ENCODE measurements at places on chromosomes 12 and 14.

DNA sequence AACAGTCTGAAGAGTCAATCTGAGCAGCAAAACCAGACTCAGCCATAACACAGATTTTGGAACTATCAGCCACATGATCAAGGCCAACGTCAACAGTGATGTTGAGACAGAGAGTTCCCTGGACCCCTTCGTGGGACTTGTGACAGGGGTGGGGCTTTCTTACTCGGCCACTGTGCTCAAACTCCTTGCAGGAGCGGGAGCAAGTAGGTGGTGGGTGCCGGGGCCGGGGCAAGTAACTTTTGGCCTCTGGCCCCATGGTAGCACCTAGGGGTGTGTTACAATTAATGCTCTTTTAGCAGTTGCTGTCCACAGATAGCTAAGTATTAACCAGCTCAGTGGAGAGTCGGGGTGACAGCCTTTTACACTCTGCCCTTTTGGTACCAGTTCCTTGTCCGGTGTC lies 384.4 kb downstream of the NUAK1 start:
- DNase-seq, result no peak

DNA sequence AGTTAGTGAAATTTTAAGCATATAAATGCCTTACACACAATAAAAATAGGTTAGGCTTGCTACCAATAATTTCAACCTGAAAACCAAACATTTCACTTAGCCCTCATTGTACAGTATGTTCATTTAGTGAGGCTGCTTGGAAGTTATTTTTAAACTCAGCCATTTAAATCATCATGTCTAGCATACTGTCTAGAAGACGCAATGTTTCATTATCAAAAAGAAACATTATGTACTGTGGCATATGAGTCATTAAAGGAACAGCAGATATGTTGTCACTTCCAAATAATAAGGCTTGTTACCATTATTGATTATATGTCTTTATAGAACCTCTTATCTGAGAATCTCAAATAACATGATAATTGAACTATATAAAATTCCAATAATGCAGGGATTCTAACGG lies 304.7 kb downstream of the RMST start:
- no peak for DNase-seq

GRCh38 chr12:116591855-116592637 lies 32.9 kb downstream of the MAP1LC3B2 start:
- no peak for DNase-seq

DNA sequence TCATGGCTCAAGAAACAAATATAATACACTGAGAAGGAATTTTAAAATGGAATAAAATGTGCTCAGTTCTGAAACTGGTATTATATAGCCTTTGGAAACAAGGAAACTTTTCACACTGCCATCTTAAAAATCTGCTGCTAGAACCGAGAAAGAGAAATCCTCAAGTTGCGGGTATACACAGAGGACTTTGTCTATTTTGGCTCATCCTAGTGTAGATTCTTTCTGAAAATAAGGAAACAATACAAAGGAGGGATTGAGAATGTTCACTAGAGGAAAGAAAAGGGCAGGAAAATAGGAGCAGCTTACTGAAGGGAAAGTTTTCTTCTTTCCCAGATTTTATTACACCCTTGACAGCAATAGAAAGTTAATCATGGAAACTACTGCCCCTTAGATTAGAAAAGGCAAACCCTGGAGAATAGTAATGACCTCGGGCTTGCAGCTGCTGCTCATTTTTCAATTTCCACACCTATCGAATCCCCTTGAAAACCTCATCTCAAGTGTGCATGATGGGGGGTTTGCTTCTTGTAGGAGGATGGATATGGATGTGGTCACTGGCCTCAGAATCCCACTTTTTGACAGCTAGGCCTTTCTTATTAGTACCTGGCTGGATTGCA lies 104.6 kb downstream of the DAAM1 start:
- DNase-seq, result no peak

GRCh38 chr14:63562405-63562804 lies 19.2 kb upstream of the PPP2R5E start:
- DNase-seq, result no peak

- no peak for DNase-seq
Measured at GRCh38 chr12:96249196-96250118, 55.3 kb downstream of the ELK3 start.

DNA sequence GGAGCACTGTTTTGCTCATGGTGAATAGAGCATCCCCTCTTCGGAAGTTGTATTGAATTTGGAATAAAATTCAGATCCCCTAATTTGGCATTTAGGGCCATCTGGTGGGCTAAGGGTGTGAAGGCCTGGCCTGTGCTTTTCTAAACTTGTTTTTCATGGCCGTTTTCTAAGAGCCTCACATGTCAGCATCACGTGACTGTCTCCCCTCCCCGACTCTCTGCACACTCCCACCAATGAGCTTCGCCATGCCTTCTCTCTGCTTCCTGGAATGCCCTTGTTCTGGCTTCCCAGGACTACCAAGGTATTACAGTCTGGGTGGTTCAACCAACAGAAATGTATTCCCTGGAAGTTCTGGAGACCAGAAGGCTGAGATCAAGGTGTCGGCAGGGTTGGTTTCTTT lies 85.3 kb downstream of the PRIMA1 start:
- DNase-seq, result no peak

- no peak for DNase-seq
Measured at GRCh38 chr14:96192975-96193805, 11.4 kb upstream of the BDKRB2 start.

Measured in activated CD4-positive, alpha-beta T cell treated with anti-CD3 and anti-CD28 coated beads, Interleukin-2, Interleukin-6, amounts not matched to agents 100 ng/mL and 50 ng/mL, durations not matched to agents 16 hours and 8 hours (primary cell).